ENCODE measurements at places on chromosomes 7 and 10. TPM values are rescaled to one million over a fixed set of nuclear protein-coding genes. Genes with fewer than 3 reads are reported as not detected.

DNA sequence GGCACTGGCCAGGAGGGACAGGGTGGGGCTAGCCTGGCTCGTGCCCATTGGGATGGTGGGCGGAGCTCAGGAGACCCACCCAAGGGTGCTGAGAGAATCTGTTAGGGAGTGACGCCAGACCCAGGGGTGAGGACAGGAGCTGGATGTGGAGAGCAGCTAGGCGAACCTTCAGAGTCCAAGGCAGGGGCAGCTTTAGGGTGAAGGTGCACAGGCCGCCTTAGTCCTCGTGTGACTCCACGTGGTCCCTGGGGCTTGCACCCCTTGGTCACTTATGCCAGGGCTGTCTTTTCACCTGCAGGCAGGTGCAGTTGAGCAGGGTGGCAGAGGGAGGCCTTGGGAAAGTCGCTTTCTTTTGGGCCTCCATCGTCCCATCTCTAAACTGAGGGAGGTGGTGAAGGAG, 4.3 kb downstream of the RAMP3 start:
- H3K27ac ChIP-seq, result no peak overlapping the region
- no peak for DNase-seq
- no peaks in the 10 kb centered on the region for H3K36me3 ChIP-seq
- H3K27me3 ChIP-seq, result peaks cover 89% of the 10 kb centered on the region
- no peaks in the 10 kb centered on the region for H3K4me1 ChIP-seq
- H3K4me3 ChIP-seq, result no peak overlapping the region

FZD1 gene
- 2.8 TPM for total RNA-seq

- no peaks in the 10 kb centered on the region for H3K27me3 ChIP-seq
- H3K4me3 ChIP-seq, result no peak overlapping the region
- peak overlapping the region; percentile 52 for H3K27ac ChIP-seq
- no peaks in the 10 kb centered on the region for H3K36me3 ChIP-seq
- DNase-seq, result peak; percentile 12
- H3K4me1 ChIP-seq, result peaks cover 19% of the 10 kb centered on the region
Measured at GRCh38 chr10:91901784-91902677, 7.3 kb downstream of the FGFBP3 start.

DNA sequence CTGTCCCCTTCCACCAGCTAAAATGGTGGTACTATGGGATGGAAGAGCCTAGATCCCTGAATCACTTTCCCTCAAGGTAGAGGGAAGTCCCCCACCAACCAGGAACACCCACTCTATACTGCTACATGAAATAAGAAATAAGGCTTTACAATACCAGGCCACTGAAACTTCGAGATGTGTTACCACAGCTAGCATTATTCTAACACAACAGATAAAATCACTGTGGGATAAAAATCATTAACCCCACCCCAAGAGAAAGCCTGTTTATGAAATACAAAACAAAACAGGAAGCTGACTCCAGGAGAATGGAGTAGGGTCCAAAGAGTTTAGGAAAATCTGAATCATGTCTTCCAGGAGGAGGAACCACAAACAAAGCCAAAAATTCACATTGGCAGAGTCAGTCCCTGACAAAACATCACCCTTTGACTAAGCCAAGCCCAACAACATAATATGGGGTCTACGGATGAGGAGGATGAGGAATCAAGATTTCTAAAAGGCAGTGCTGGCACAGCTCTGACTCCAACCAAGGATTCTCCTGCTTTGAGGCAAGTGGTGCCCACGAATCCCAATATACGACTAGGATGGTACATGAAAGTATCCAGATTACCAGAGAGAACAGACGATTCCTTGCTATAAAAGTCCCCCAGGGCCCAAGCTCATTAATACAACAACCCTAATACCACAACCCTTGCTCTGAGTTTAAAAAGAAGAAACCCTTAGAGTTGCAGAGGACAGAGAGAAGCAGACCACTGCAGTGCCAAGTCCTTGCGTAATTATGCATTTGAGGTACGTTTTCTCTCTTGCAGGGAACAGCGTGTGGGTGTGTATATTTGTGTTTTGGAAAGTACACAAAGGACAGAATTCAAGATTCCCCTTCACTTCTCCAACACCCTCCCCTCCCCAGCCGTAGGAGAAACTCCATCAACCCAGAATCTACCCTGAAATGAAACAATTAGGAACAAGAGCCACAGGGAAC, 23.7 kb downstream of the XPNPEP1 start:
- no peaks in the 10 kb centered on the region for H3K36me3 ChIP-seq
- H3K27me3 ChIP-seq, result no peaks in the 10 kb centered on the region
- H3K4me3 ChIP-seq, result no peak overlapping the region
- H3K27ac ChIP-seq, result no peak overlapping the region
- DNase-seq, result no peak

GRCh38 chr10:131650169-131650705, 250.6 kb upstream of the PPP2R2D start:
- H3K36me3 ChIP-seq, result no peaks in the 10 kb centered on the region
- H3K27me3 ChIP-seq, result peaks cover 46% of the 10 kb centered on the region
- no peak overlapping the region for H3K27ac ChIP-seq
- no peak overlapping the region for H3K4me3 ChIP-seq

CALY gene
- not detected for total RNA-seq

DNA sequence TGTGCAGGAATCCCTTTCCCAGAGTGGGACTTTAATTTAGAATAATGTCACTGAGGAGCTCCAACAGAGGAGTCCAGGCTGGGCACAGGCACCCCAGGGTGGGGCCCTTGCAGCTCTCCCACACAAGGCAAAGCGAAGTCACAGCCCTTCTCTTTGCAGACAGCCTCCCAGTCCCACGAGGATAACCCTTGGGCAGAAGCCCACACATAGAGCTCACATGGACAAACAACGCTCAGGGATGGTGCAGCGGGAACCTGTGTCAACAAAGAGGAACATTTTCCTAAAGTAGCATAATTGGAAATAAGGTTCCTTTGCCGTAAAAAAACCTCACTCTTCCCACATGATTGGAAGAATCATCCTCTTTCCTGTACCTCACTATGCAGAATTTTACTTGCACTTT, 29.3 kb upstream of the GGCT start:
- H3K4me3 ChIP-seq, result no peak overlapping the region
- H3K27ac ChIP-seq, result no peak overlapping the region

- no peaks in the 10 kb centered on the region for H3K27me3 ChIP-seq
- no peaks in the 10 kb centered on the region for H3K4me1 ChIP-seq
- no peak overlapping the region for H3K4me3 ChIP-seq
- no peaks in the 10 kb centered on the region for H3K36me3 ChIP-seq
- H3K27ac ChIP-seq, result no peak overlapping the region
- no peak for DNase-seq
Measured at GRCh38 chr10:108597031-108597430, 1326.3 kb downstream of the XPNPEP1 start.

VIPR2 gene
- total RNA-seq, result not detected

TDRD1 gene
- total RNA-seq, result not detected

SPDYE6 gene
- total RNA-seq, result not detected

ANXA8L1 gene
- total RNA-seq, result 185 TPM

PDK4 gene
- total RNA-seq, result 4.8 TPM

- peak within 1 kb of the TSS; percentile 55 for H3K27ac ChIP-seq
- H3K4me1 ChIP-seq, result peaks cover 60% of the 10 kb centered on the region
- peaks cover 45% of the 10 kb centered on the region for H3K36me3 ChIP-seq
Measured at GRCh38 chr7:143287935-143288826, at the start of gene CASP2. TSS of gene CASP2 (plus strand) at chr7:143288351. CDS start at chr7:143288456, 105 bp downstream.

DNA sequence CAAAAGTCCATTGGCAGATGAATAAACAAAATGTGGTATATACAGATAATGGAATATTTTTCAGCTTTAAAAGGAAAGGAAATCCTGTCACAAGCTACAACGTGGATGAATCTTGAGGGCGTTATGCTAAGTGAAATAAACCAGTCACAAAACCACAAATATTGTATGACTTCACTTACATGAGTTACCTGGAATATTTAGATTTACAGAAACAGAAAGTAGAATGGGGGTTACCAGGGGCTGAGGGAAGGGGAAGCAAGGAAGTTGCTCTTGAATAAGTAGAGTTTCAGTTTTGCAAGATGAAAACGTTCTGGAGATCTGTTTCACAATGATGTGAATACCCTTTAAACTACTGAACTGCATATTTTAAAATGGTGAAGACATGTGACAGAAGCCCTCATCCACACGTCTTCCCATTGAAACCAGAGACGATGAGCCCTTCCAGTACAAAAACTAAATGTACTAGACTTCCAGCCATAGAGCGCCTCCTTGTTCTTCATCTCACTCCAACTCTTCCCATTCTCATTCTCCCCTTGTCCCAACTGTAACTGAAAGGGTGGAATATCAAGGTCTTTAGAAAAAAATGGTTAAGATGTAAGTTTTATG, 62.4 kb downstream of the MICU1 start:
- H3K4me1 ChIP-seq, result no peaks in the 10 kb centered on the region
- H3K27me3 ChIP-seq, result no peaks in the 10 kb centered on the region
- H3K27ac ChIP-seq, result no peak overlapping the region
- H3K4me3 ChIP-seq, result no peak overlapping the region

GIMAP2 gene
- 0.81 TPM for total RNA-seq

- DNase-seq, result no peak
- peaks cover 14% of the 10 kb centered on the region for H3K4me1 ChIP-seq
- H3K27me3 ChIP-seq, result no peaks in the 10 kb centered on the region
- H3K36me3 ChIP-seq, result no peaks in the 10 kb centered on the region
- peak overlapping the region; percentile 83 for H3K27ac ChIP-seq
- H3K4me3 ChIP-seq, result peak overlapping the region; percentile 70
Measured at GRCh38 chr10:102645388-102645740, 1.1 kb downstream of the TRIM8 start.

GRCh38 chr7:2523941-2524807, 4.6 kb downstream of the LFNG start:
- peak; percentile 99 for DNase-seq
- H3K36me3 ChIP-seq, result no peaks in the 10 kb centered on the region
- peaks cover 89% of the 10 kb centered on the region for H3K4me1 ChIP-seq
- H3K27ac ChIP-seq, result peak overlapping the region; percentile 75
- H3K4me3 ChIP-seq, result peak overlapping the region; percentile 37

- peaks cover 84% of the 10 kb centered on the region for H3K4me1 ChIP-seq
- peaks cover 42% of the 10 kb centered on the region for H3K36me3 ChIP-seq
- no peak for DNase-seq
- H3K27ac ChIP-seq, result peak overlapping the region; percentile 90
- H3K27me3 ChIP-seq, result no peaks in the 10 kb centered on the region
Measured at GRCh38 chr7:6382817-6383216, 64.9 kb downstream of the DAGLB start.

TNPO3 gene
- 56.6 TPM for total RNA-seq

DNA sequence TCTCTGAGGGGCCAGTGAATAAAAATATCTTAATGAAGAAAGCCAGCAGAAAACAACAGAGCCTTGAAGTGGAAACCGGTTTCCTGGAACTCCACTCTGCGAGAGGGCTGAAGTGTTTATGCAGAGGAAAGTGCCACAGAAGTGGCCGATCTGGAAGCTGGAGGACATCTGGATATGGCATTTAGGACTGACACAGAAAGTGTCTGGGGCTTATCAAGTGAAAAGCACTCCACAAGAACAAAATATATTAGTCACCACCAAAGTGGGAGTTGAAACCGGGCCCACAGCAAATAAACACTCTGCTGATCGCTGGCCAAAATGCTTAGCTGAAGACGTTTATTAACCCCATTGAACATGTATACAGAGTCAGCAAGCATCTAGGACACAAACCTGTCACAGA, 7.8 kb downstream of the NOD1 start:
- no peaks in the 10 kb centered on the region for H3K27me3 ChIP-seq
- H3K4me1 ChIP-seq, result peaks cover 14% of the 10 kb centered on the region
- no peak for DNase-seq
- H3K36me3 ChIP-seq, result 0 out of 2 replicates have a peak, but pooled peaks cover 7% of the 10 kb centered on the region

DNA sequence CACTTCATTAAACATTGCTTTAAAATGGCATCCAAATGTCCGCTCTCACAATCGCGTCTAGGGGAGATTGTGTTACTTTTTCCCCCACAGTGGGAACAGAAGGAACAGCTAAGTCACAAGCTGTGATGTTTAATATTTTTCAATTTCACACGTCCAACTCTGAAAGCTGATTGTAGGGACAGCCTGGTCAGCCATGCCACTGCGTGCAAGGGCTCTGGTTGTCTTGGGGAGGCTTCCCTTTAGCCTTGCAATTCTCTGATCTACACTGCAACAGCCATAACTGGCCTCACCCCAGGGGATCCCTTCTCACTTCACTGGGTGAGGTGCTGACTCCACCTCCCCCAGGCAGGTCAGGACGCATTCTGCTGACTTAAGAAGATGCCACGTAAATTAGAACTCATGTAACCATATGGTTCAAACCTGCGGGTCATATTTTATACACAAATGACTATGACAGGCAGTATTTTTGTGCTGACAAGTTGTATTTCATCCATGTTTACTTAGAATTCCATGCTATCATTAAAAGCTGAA, 425.2 kb upstream of the NFE2L3 start:
- H3K27me3 ChIP-seq, result peaks cover 72% of the 10 kb centered on the region
- H3K36me3 ChIP-seq, result no peaks in the 10 kb centered on the region
- no peak overlapping the region for H3K4me3 ChIP-seq

DNA sequence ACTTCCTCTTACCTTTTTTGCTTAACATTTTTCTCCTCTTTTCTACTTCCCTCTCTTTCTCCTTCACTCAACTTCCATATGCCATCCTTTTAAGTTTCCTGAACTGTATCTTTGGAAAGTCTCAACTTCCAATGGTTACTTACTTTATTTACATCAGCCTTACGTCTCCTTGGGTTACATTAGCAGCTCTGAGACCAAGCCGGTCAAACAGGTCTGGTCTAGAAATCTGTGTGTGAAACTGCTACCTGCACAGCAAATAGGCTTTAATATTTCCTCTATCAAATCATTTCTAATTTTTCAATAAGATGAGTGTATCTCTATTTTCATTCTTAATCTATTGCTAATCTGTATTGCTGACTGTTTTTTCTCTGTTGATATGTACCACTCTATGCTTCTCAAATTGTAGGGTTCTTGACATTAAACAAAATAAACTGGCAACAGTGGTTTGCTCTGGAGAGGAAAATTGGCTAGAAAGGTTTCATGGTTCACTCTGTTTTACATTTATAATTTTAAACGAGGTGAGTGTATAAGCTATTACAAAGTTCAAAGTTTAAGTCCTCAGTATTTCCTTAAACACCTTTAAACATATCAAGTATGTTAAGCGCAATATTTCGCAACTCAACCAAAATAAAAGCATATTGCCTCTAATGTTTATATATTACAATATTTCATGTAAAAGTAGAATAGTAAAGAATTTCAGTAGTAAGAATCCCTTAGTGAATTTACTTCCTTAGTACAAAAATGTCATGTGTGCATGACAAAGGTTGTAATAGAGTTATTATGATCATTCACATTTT, 3.6 kb upstream of the SEMA3C start:
- peaks cover 43% of the 10 kb centered on the region for H3K4me1 ChIP-seq
- peak overlapping the region; percentile 5 for H3K4me3 ChIP-seq
- H3K27ac ChIP-seq, result peak overlapping the region; percentile 85
- DNase-seq, result peak; percentile 85

DNA sequence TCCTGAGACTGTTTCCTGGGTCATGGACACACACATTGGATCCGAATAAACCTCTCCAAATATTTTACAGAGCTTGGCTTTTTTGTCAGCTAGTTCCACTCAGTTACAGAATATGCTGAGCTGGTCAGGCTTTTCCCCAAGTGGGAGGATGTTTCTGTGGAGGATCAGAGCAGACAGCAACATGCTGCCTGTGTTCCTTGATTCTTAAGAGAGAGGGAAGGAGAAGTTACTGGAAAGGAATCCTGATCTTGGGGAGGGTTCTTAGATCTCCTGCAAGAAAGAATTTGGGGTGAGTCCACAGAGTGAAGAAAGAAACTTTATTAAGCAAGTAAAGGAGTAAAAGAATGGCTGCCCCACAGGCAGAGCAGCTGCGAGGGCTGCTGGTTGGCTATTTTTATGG, 76.8 kb upstream of the RPA3 start:
- DNase-seq, result no peak
- no peak overlapping the region for H3K4me3 ChIP-seq
- H3K27me3 ChIP-seq, result no peaks in the 10 kb centered on the region
- H3K36me3 ChIP-seq, result 0 out of 2 replicates have a peak, but pooled peaks cover 18% of the 10 kb centered on the region
- peaks cover 44% of the 10 kb centered on the region for H3K4me1 ChIP-seq

OR6V1 gene
- not detected for total RNA-seq

- no peak overlapping the region for H3K4me3 ChIP-seq
- no peaks in the 10 kb centered on the region for H3K36me3 ChIP-seq
- H3K4me1 ChIP-seq, result no peaks in the 10 kb centered on the region
- no peak for DNase-seq
Measured at GRCh38 chr10:36341471-36341870, 699.4 kb upstream of the FZD8 start.

Measured in PC-9 (cell line).